ENCODE measurements at places on chromosomes 5 and 9. TPM values are rescaled to one million over a fixed set of nuclear protein-coding genes. Genes with fewer than 3 reads are reported as not detected.

The TSLP gene
- 0.64 TPM for total RNA-seq

The UGT3A2 gene
- 5.4 TPM for total RNA-seq

The FOXD4L5 gene
- total RNA-seq: not detected

The ZNF879 gene
- total RNA-seq: 3.3 TPM
